ENCODE measurements at places on chromosomes 11 and 22.

DNA sequence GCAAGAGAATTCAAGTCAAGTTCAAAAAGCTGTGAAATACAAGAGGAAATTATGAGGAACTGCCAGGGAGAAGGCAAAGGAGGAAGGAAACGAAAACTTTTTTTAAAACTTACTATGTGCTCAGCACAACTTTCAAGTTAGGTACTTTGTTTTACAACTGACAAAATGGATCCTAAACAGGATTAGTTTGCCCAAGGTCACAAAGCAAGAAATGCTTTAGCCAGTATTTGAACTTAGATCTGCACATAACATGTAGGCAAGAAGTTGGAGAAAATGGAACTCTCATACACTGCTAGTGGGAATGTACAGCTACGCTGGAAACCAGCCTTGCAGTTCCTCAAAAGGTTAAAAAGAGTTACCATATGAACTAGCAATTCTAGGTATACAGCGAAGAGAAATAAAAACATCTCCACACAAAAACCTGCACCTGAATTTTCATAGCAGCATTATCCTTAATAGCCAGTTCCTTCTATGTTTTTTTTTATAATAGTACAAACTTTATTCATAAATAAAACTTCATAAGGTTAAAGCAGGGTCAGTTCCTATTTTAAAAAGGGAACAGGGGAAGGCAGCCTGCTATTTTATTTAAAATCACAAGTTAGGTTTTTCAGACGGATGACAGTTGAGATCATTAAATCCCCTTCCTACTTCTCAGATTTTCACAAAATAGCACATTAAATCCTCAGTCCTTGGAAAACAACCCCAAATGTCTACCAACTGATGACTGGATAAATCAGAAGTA is 19.2 kb downstream of the DDX6 start:
- DNase-seq: no peak

DNA sequence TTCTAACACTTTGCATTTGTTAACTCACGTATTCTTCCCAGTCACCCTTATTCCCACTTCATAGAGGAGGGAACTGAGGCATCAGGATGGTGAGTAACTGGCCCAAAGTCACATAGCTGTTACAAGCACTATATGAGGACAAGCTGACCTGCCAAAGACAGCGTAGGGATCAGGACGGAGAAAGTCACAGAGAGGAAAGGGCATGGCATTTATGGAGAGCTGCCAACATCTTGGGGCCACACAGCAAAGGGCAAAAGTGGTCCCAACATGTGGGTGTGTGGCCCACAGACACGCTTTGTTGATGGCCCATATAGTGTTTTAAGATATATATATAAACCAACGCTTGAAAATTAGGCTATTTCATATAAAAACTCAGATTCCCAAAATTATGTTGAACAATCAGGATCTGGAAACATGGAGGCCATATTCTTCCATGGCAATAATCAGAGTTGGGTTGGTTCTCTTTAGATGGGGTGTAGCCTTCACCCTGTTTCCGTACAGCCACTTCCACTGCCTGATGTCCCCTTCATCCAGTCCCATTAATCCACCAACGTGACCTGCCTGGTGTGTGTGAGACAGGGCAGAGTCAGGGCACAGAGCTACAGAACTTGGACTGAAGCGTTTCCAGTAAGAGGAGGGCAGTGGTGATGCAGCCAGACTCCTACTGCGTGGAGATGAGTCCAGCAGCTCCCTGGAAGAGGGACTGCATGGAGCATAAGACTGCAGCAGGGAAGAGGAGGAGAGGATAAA is 39.9 kb upstream of the CD5 start:
- DNase-seq: no peak

- DNase-seq: peak; percentile 2
These were observed 480 bp upstream of the MTMR2 start for GRCh38 chr11:95924414-95924760.

DNA sequence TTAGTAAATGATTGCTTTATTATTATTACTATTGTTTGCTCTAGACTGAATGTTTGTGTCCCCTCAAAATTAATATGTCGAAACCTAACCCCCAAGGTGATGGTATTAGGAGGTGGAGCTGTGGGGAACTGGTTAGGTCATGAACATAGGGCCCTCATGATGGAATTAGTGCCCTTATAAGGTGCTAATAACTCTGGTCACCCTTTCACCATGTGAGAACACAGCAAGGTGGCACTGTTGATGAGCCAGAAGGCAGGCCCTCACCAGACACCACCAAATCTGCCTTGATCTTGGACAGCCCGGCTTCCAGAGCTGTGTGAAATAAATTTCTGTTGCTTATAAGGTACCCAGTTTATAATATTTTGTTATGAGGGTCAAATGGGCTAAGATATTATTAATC is 95.8 kb downstream of the BDNF start:
- no peak for DNase-seq

GRCh38 chr11:63853476-63853875 is 14.6 kb downstream of the MARK2 start:
- DNase-seq: no peak

- no peak for DNase-seq
These were observed 10.8 kb upstream of the TCP11L1 start for GRCh38 chr11:33028537-33028914.

DNA sequence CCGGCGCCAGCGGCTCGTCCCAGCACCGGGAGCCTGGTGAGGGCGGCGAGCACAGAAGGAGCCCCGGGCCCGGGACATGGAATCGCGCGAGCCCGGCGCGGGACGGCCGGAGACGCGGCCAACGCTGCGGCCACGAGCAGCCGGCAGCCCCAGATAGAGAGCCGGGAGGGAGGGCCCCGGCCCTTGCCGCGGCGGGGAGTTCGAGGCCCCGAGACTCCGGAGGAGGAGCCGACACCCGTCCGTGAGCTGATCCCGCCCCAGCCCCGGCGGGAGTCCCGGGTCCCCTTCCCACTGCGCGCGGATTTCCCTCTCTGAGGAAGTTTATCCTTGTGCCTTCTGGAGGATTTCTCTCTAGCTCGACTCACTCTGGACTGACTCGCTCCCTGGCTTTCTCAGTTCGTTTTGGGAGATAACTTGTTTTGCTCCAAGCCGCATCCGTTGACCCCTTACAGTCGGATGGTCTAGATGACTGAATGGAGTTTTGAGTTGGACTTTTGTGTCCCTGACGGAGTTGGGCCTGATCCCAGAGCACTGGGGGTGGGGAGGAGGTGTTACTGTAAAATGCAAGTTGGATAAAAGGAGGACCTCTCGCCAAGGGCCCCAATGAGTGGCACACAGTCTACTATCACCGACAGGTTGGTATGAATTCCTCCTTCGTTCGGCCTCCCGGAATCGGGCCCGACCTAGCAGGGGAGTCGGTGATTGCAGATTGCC is 585 bp downstream of the ARHGEF12 start:
- DNase-seq: peak; percentile 19
